ENCODE measurements at places on chromosomes 1 and 21. TPM values are rescaled to one million over a fixed set of nuclear protein-coding genes. Genes with fewer than 3 reads are reported as not detected.

DNA sequence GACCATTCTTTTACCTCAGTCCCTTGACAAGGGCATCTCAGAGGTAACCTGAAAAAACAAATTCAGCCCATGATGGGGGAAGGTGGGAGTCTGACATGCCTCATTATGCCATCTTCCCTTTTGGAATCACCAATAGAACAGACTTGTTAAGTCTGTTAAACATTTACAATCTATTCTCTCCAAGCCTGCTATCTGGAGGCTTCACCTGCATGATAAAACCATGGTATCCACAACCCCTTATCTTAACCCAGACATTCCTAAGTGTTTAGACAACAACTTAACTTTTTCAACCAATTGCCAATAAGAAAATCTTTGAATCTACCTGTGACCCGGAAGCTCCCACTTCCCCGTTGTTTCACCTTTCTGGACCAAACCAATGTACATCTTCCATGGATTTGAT is 233.0 kb upstream of the CACYBP start:
- DNase-seq: no peak

DNA sequence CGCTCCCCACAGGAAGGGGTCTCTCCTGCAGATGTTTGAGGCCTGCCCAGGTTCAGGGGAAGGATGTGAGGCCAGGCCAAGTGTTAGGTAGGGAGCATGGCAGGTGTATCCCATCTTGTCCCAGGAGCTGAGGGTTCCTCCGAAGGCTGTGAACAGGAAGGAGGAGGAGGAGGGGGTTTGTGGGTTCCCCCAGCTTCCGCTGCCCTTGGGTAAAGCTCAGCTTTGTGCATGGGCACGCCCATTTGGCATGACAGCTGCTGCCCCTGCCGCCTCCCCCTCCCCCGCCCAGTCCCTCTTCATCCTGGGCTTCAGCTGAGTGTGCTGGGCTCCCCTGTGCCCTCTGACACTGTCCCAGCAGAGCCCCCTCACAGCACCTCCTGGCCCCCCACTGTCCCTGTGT is 25.5 kb downstream of the TNFRSF8 start:
- peak; percentile 37 for DNase-seq

- DNase-seq: no peak
Measured at GRCh38 chr1:102466487-102466886, 469.8 kb upstream of the OLFM3 start.

GRCh38 chr1:186298851-186299250 is 76.2 kb downstream of the TPR start:
- DNase-seq: no peak

GRCh38 chr1:219990782-219991510 is 55.4 kb downstream of the EPRS1 start:
- DNase-seq: no peak

GRCh38 chr1:19619697-19620384 is 24.3 kb upstream of the NBL1 start:
- no peak for DNase-seq

DNA sequence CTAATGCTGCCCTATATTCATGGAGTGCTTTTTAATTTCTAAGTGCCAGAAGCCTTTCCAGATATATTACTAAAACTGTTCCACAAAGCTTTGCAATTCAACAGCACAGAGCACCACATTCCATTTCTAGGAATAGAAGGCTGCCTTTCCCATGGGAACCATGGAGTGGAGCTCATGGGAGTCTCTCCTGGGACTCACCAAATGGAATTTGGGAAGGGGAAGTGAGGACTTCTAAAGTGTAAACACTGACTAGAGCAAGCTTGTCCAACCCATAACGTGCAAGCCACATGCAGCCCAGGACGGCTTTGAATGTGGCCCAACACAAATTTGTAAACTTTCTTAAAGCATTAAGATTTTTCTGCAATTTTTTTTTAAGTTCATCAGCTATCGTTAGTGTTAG is 190.4 kb upstream of the TNR start:
- DNase-seq: no peak

Gene HSD3B2
- not detected for total RNA-seq

Gene FBXO2
- total RNA-seq: 3.9 TPM

Gene MYBPH
- total RNA-seq: not detected

Data from left ventricle myocardium superior (tissue), 1 donor.